ENCODE measurements at places on chromosomes 2 and 18.

DNA sequence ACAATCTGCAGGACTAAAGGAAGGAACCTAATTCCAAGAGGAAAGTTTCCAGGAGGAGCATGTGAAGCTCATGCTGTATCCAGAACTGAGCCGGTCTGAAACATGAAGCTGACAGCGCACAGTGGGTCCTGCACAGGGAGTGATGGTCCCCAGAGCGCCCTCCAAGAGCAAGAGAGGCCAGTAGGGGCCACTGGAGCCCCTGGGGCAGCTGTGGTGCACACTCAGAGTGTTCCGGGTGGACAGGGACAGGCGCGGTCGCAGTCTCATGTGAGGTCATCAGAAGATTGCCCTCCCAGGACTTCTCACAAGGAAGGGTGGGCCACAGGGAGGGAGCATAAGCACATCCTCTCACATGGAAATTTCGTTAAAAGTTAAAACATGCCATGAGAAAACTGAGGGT is 355.9 kb downstream of the EIPR1 start:
- no peak for DNase-seq

GRCh38 chr18:55290898-55291297 is 297.1 kb downstream of the TCF4 start:
- no peak for DNase-seq

DNA sequence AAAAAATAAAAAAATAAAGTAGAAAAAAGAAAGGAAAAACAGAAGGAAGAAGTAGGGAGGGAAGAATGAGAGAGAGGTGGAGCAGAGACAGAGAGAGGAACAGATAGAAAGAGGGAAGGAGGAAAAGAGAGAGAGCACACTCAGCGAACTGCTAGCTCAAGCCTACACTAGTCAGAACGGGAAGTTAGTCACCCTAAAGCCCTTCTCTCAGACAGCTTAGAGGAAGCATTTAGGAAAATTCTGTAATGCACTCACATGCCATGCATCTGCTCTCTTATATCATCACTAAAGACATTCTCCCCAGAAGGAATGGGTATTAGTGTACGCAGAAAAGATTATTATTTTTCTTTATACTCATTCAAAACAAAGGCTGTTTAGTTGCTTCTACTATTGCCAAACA is 68.1 kb upstream of the SULT1C3 start:
- no peak for DNase-seq

DNA sequence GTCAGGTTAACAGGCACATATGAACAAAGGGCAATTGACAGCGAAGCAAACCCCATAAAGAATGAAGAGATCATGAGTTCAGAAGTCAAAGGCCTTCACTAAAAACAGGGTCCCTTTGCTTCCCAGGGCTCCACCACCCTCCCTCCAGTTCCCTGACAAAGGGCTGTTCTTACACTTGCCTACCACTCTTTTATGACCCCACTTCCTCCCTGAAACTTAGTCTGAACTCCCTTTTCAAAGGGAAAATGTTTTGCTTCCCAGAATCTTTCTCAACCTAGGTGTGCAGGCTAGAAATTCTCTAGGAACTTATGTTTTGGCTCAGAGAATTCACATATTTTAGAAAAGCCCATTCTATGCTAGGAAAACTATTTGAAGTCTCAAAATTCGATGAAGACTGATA is 86.0 kb upstream of the ITGA4 start:
- no peak for DNase-seq

GRCh38 chr2:10529611-10530010 is 81.5 kb upstream of the ODC1 start:
- DNase-seq, result no peak

- no peak for DNase-seq
These were observed 97.3 kb downstream of the RTP5 start for GRCh38 chr2:241966647-241967466.

DNA sequence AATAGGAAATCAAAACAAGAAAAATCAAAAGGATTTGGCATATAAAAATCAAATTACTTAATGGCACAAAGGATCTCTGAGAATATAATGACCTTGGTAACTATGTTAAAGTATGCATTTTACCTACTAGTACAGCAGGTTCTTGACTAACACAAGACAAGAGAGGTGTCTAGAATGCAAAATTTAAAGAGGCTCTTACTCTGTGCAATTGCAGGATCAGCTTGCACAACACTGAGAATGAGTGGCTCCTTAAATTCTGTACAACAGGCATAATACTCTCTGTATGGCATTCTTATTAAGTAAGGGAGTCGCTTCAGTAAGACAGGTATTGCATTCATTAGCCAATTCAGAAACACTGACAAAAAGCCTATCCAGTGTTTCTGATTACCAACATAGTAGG is 72.6 kb downstream of the UGP2 start:
- DNase-seq, result no peak

- no peak for DNase-seq
These were observed 142.3 kb upstream of the HAAO start for GRCh38 chr2:42934580-42935186.

DNA sequence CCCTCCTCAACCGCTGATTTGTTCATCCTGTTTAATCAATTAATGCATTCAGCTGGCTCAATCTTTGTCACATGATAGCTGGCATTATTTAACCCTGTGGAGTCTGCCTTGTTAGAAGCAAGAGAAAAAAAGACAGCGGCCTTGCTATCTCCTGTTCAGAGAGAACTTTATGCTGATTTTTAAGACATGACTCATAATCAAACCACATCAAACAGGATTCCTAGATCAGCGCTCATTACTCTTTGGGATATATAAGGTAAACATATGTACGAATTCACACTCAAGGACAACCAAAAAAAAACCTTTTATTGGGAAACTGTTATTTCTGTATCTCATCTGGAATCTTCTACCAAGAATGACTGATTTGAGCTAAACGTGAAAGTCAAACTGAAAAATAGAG is 195.1 kb downstream of the C1D start:
- DNase-seq, result no peak
